Pancreas (tissue), 10 donors: ENCODE measurements at places on chromosomes 6 and 20. TPM values are rescaled to one million over a fixed set of nuclear protein-coding genes. Genes with fewer than 3 reads are reported as not detected.

PGC gene
- total RNA-seq = 2.7 TPM

GRCh38 chr20:15098351-15098750 is 760.9 kb upstream of the FLRT3 start:
- no peaks in the 10 kb centered on the region for H3K36me3 ChIP-seq
- H3K27ac ChIP-seq = no peak overlapping the region
- DNase-seq = no peak
- no peak overlapping the region for H3K4me3 ChIP-seq
- no peaks in the 10 kb centered on the region for H3K27me3 ChIP-seq
- H3K4me1 ChIP-seq = no peaks in the 10 kb centered on the region

DNA sequence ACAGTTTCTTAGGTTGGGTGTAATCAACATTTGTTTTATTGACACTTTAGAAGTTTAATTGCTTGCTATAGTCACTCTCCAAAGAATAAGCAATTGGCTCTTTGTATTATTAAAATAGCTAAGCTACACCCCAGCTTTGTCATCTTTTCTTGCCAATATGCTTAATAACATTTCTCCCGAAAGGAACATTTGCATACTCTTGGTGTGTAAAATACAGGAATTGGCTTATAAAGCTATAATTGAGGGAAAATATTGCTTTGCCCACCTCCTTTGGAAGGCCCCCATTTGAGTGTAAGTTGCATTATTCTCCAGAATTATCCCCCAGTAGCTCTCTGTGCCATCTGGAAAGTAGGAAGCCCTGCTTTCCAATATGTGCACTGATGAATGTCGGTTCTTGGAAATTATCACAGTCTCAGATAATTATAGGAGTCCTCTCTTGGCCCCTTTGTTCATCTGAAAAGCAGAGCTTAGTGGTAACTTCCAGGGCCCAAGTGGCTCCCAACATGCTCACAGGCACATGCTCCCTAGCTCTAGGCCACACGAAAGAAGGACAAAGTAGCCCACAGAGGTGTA is 92.4 kb upstream of the B3GAT2 start:
- no peak overlapping the region for H3K4me3 ChIP-seq
- DNase-seq = no peak
- H3K4me1 ChIP-seq = no peaks in the 10 kb centered on the region
- H3K27ac ChIP-seq = no peak overlapping the region
- H3K27me3 ChIP-seq = no peaks in the 10 kb centered on the region
- H3K36me3 ChIP-seq = no peaks in the 10 kb centered on the region

GRCh38 chr20:48431653-48432493 is 395.9 kb downstream of the PREX1 start:
- no peak overlapping the region for H3K4me3 ChIP-seq
- H3K36me3 ChIP-seq = no peaks in the 10 kb centered on the region
- no peaks in the 10 kb centered on the region for H3K4me1 ChIP-seq
- H3K27ac ChIP-seq = no peak overlapping the region
- H3K27me3 ChIP-seq = no peaks in the 10 kb centered on the region

DNA sequence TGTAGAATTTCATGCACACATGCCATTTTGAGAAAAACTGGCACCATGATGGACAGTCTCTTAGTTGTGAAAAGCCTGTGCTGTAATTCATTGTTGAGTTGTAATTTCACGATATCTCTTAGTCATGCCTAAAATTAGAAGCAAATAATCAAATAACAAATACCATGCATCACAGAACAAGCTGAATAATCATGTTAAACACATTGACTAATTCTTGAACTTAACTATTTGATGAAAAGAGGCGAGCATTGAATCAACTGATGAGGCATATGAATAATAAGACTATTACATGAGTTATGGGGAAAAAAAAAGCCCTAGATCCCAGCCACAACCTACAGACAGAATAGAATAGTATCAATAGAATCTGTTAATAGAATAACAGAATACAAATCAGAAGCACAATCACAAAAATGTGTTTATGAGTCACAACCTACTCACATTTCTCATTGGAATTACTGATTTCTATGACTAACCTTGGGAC is 14.2 kb upstream of the RNF217 start:
- no peaks in the 10 kb centered on the region for H3K27me3 ChIP-seq
- no peak overlapping the region for H3K4me3 ChIP-seq
- H3K36me3 ChIP-seq = no peaks in the 10 kb centered on the region
- no peak overlapping the region for H3K27ac ChIP-seq

GRCh38 chr6:64890609-64891008 is 816.4 kb downstream of the EYS start:
- H3K4me3 ChIP-seq = no peak overlapping the region
- H3K27me3 ChIP-seq = no peaks in the 10 kb centered on the region
- H3K4me1 ChIP-seq = no peaks in the 10 kb centered on the region

DNA sequence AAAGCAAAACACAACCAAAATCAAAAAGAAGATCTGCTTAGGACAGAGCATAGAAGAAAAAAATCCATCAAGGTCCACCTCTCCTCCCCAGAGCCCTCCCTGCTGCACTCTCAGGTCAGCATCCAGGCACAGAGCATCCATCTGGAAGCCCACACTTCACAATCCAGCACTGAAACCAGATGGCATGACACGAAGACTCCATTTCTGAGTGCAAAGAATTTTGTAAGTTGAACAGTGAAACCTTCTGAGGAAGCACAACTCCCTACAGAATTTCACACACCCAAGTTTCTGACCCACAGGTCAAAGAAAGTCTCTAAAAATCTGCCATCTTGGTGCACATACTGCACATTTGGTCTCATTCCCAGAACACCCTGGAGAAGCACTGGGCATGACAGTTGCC is 128.8 kb upstream of the STXBP5 start:
- no peaks in the 10 kb centered on the region for H3K27me3 ChIP-seq
- no peak overlapping the region for H3K27ac ChIP-seq
- no peaks in the 10 kb centered on the region for H3K36me3 ChIP-seq
- no peak for DNase-seq
- H3K4me1 ChIP-seq = peaks cover 18% of the 10 kb centered on the region

- H3K4me3 ChIP-seq = no peak overlapping the region
- peaks cover 7% of the 10 kb centered on the region for H3K4me1 ChIP-seq
- no peak for DNase-seq
- no peak overlapping the region for H3K27ac ChIP-seq
Measured at GRCh38 chr6:106048336-106048735, 37.8 kb upstream of the PRDM1 start.

STMND1 gene
- total RNA-seq = 1.3 TPM

DNA sequence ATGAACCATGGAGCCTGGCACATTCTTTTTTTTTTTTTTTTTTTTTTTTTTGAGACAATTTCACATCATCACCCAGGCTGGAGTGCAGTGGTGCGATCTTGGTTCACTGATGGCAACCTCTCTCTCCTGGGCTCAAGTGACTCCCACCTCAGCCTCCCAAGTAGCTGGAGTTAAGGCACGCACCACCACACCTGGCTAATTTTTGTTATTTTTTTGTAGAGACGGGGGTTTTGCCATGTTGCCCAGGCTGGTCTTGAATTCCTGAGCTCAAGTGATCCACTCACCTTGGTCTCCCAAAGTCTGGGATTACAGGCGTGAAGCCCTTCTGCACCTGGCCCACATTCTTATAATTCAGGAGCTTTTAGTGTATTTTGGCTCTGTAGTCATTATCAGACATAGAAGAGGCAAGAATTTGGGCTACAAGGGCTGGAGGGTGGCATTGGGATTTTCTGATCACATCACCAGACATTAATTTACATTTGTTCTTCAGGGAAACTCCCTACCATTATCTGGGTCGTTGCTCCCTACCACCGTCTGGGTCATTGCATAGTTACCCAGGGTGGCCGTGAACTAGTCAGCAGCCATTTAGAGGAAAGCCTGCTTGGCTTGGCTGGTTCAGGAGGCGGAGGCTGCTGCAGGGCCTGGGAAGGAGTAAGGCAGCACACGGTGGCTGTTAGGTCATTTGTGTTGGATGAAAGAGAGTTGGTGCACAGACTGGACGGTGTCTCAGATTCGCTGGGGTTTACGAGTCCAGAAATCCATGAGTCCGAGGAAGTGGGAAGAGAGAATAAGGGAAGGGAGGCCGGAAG is 17.6 kb downstream of the ARID1B start:
- H3K4me1 ChIP-seq = peaks cover 21% of the 10 kb centered on the region
- H3K36me3 ChIP-seq = no peaks in the 10 kb centered on the region
- no peak for DNase-seq
- no peak overlapping the region for H3K27ac ChIP-seq

- H3K4me1 ChIP-seq = peaks cover 3% of the 10 kb centered on the region
- H3K36me3 ChIP-seq = no peaks in the 10 kb centered on the region
- no peaks in the 10 kb centered on the region for H3K27me3 ChIP-seq
Measured at GRCh38 chr20:50815162-50815989, 20.5 kb downstream of the BCAS4 start.

GRCh38 chr6:17892097-17892686 is 95.2 kb downstream of the KIF13A start:
- no peak overlapping the region for H3K27ac ChIP-seq
- no peak overlapping the region for H3K4me3 ChIP-seq
- no peaks in the 10 kb centered on the region for H3K4me1 ChIP-seq
- DNase-seq = no peak

DNA sequence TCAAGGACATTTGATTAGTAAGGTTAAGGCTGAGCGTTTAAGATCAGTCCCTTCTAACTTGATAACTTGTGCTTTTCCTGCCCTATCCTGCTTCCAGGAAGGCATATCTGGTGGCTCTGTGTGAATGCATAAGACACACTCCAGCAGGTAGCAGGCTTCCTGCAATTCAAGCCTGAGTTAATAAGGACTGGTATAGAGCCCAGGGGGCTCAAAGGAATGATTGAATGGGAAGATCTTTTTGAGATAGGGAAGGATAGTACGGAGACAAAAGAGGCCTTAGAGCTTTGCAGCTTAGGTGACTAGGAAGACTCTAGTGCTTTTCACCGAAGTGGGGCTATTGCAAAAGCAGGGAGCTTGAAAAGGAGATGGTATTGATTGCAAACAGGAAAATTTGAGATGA is 307.1 kb downstream of the GRIK2 start:
- H3K4me3 ChIP-seq = no peak overlapping the region
- no peaks in the 10 kb centered on the region for H3K4me1 ChIP-seq
- DNase-seq = no peak

- no peak overlapping the region for H3K27ac ChIP-seq
- no peaks in the 10 kb centered on the region for H3K36me3 ChIP-seq
- H3K4me3 ChIP-seq = no peak overlapping the region
Measured at GRCh38 chr6:46281110-46281509, 110.3 kb upstream of the ENPP5 start.

DNA sequence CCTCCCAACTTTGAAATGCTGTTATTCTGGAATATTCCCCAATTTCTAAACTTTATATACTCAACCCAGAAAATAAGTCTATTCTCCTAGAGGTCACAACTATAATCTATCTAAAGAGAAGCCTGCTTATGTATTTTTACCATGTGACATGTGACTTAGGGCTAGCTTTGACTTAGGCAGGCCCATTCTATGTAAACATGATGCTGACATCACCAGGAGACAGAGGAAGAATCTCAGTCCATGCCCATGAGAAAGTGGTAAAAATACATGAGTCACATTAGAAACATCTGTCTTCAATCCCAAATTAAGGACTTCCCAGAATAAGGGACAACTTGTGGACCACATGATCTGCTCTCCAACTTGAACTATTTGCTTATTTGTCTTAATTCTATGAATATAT is 113.6 kb upstream of the ID4 start:
- no peaks in the 10 kb centered on the region for H3K36me3 ChIP-seq
- no peak overlapping the region for H3K4me3 ChIP-seq
- no peak for DNase-seq
- H3K27ac ChIP-seq = no peak overlapping the region

DNA sequence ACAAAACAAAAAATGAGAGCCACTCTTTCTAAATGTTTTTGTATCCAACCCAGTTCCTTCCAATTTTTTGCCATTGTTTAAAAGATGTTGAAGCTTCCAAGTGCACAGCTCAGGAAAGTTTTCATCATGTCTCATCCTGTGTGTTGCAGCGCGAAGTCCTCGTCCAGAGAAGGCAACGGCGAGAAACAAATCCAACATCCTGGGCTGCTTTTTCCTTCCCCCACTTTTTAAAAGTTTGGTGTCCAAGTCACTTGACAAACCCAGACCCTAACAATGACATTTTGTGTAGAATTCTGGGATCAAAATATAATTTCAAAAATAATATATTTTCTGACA is 92.3 kb downstream of the ANKRD60 start:
- no peaks in the 10 kb centered on the region for H3K4me1 ChIP-seq
- no peaks in the 10 kb centered on the region for H3K27me3 ChIP-seq
- H3K4me3 ChIP-seq = no peak overlapping the region
- H3K36me3 ChIP-seq = no peaks in the 10 kb centered on the region

GRCh38 chr20:17023036-17023435 is 203.8 kb upstream of the PCSK2 start:
- no peaks in the 10 kb centered on the region for H3K36me3 ChIP-seq
- H3K4me1 ChIP-seq = no peaks in the 10 kb centered on the region
- no peak overlapping the region for H3K27ac ChIP-seq
- H3K4me3 ChIP-seq = no peak overlapping the region
- DNase-seq = no peak

MYL9 gene
- 12.7 TPM for total RNA-seq

DNA sequence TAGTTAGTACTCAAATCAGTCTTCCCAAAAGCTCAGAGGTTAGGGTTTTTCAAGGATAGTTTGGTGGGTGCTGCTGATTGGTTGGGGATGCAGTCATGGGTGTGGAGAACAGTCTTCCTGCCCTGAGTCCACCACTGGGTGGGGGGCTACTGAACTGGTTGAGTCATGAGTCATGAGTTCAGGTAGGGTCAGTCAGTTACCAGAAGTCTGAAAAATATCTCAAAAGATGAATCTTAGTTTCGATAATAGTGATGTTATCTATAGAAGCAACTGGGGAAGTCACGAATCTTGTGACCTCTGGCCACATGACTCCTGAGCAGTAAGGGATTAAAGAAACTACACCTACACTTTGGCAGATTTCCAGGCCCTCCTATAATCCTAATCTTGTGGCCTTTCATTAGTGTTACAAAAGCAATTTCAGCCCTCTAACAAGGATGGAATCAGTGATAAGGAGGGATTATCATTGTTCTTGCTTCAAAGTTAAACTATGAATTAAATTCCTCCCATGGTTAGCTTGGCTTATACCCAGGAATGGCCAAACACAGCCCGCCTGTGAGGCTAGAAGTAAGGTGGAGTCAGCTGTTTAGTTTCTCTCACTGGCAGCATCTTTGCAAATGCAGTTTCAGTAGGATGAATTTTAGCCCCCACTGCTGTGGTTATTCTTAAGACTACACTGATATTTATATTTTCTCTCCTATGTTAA is 33.3 kb upstream of the NKAIN2 start:
- H3K36me3 ChIP-seq = no peaks in the 10 kb centered on the region
- no peaks in the 10 kb centered on the region for H3K27me3 ChIP-seq
- no peak overlapping the region for H3K27ac ChIP-seq
- H3K4me3 ChIP-seq = no peak overlapping the region

DNA sequence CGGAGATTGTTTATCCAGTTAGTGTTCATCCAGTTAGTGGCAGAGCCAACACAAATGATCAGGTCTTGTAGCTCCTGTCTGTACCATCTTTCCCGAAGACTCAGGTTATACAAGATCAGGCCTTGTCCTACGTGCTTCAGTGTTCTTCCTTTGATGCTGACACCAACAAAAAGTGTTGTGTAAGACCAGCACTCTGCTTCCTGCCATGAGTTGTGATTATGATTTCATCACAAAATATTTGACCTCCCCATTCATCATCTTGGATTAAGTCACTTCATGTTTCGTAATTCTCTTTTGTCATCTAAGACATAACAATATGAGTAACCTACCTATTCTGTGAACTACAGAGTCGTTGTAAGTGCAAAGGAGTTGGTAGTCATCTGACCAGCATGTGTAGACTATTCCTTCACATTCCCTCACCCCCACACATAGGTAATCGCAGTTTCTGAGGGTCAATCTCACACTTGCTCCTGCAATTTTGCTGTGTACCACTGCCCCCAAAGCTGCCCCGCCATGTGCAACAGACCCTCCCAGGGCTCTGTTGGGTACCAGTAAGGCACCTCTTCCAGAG is 135.6 kb upstream of the SLC22A23 start:
- H3K27ac ChIP-seq = no peak overlapping the region
- H3K4me1 ChIP-seq = no peaks in the 10 kb centered on the region
- no peaks in the 10 kb centered on the region for H3K27me3 ChIP-seq
- DNase-seq = no peak
- H3K4me3 ChIP-seq = no peak overlapping the region
- H3K36me3 ChIP-seq = no peaks in the 10 kb centered on the region
